ENCODE measurements at places on chromosomes 2 and 18.

GRCh38 chr18:23302851-23303527 is 150.1 kb upstream of the RIOK3 start:
- peak; percentile 97 for DNase-seq

DNA sequence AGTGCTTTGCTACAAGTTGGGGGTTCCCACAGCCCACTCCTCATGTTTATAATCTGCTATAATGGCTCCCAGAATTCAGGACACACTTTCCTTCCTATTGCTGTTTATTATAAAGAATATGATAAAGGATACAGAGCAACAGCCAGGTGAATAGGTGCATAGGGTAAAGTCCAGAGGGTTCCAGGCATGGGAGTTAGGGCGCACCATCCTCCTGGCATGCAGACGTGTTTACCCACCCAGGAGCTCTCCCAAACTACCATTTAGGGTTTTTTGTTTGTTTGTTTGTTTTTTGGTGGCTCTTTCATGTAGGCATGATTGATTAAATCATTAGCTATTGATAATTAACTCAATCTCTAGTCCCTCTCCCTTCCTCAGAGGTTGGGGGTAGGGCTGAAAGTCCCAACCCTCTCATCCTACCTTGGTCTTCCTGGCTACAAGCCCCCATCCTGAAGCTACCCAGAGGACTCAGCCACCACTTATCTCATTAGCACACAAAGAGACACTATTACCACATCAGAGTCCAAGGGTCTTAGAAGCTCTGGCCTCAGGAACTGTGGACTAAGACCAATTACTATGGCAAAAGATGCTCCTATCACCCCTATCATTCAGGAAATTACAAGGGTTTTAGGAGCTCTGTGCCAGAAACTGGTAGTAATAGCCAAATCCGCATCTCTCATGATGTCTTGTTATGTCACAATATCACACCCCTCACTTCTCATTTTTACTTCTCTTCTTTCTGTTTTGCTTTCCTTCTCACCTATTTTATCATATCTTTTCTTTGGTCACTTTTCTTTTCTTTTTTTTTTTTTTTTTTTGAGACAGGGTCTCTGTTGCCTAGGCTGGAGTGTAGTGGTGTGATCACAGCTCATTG is 154.9 kb upstream of the TTC39C start:
- DNase-seq = no peak

- DNase-seq = no peak
These were observed 263.2 kb downstream of the KCNJ3 start for GRCh38 chr2:154961676-154962075.

GRCh38 chr2:149160701-149161217 is 122.3 kb downstream of the LYPD6B start:
- DNase-seq = no peak

- no peak for DNase-seq
These were observed 62.6 kb upstream of the ST6GAL2 start for GRCh38 chr2:106948540-106948939.

DNA sequence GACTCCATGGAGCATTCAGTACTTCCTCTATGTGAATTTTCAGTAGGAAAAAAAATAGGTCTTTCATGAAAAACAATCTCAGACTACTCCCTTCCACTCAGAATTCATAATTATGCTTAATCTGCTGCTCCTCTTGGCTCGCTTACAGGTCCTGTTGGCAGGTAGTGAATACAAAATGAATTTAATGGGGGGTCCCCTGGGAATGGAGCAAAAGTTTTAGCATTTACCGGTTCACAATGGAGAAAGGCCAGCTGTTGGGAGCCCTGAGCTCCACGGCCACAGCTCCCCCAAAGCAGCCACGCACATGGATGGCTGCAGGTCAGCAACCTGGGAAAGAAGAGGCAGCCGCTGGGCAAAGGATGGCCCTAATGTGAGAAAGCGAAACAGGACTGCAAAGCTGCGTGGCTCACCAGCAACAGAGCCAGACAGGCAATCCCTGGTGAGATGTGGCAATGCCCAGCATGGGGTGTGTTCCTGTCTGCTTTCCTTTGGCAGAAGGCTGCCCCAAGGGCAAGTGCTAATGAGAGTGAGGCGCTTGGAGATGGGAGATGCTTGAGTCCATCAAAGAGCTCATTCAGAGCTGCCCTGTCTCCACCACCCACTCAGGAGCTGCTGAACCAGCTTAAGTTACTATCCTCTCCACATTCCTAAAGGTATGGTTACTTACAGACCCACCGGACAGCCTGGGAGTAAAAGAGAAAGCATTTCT is 447.4 kb downstream of the EPHA4 start:
- DNase-seq = no peak

GRCh38 chr2:186751790-186752189 is 57.9 kb downstream of the FAM171B start:
- peak; percentile 13 for DNase-seq

DNA sequence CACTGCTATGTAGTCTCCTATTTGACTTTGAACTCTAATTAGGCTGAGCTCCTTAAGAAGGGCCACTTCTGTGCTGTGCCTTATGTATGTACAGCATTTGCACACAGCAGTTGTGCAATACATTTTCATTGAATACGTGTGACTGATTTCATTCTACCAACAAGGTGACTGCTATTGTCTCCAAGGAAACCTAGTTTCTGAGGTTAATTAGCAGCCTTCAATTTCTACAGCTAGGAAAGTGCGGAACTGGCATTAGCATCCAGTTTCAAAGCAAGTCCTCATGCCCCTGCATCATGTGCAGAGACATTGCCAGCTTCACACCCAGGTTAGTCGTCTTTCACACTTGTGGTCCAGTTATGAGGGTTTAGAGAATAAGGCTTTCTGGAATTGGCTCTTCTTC is 58.6 kb downstream of the NCK2 start:
- no peak for DNase-seq

- DNase-seq = peak; percentile 73
These were observed 17.0 kb upstream of the NFATC1 start for GRCh38 chr18:79378536-79379250.

GRCh38 chr2:39512941-39513340 is 75.9 kb upstream of the MAP4K3 start:
- no peak for DNase-seq

GRCh38 chr18:31439807-31440325 is 7.7 kb upstream of the DSG3 start:
- no peak for DNase-seq

DNA sequence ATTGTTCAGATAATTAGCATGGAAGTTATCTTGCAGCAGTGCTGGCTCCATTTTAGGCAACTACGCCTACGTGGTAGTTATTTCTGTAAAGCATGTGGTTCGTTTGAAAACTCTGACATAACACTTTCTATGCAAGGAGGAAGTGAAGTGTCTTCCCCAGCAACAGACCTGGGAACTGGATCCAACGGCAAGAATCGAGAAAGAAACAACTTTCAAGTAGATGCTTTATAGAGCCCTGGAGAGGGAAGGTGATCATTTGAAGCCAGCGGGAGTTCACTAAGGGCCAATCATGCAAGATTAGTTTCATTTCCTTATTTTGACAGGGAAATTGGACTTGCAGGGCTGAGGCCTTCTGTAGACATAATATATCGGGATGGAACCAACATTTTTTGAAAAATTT is 218.3 kb downstream of the ACKR3 start:
- no peak for DNase-seq

GRCh38 chr2:208415897-208416296 is 9.3 kb downstream of the PTH2R start:
- no peak for DNase-seq

DNA sequence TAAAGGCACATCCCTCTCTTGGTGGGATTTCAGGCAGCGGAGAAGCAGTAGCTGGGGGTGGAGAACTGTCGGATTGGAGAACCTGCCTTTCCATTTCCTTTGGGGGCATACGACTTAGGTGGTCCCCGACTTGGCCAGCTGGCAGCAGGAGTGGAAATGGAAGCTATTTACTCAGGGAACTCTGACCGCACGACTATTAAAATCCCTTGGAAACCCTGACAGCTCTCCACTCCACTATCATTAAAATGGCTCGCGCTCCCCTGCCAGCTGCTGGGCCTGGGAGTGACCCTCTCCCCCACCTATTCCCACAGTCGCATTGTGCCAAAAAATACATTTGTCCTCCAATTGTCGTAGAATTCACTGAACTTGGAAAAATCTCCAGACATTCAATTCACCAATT is 77.7 kb upstream of the APCDD1 start:
- DNase-seq = no peak

GRCh38 chr2:102758439-102758838 is 3.4 kb upstream of the TMEM182 start:
- DNase-seq = no peak

DNA sequence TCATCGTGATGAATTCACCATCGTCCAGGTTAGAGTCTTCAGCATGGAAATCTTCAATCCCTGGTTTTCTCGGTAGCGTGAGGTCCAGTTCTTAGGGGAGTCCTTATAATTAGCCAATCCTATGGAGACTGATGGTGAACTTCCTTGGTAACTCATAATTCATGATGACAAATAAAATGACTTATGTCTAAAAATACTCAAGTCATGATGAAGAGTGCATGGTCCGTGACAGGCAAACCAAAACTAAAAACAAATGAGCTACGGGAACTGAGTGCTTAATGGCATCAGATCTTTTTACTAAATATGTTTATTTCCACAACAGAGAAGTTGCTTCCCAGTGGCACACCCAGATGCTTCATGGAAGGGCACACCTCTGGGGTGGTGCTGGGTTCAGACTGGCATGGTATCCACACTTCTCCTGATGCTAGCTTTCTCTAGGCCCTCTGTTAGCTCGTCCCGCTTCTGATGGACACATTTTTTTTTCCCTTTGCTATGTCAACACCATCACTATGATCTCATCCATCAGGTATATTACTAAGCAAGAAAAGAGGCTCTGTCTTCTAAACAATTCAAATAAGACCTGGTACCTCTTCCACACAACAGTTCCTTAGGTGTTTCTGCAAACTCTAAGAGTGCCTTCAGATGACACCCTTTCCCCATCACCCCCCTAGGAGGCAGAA is 92.8 kb upstream of the NEDD4L start:
- no peak for DNase-seq

- no peak for DNase-seq
These were observed 406.1 kb upstream of the MEX3C start for GRCh38 chr18:51603551-51603950.

- DNase-seq = no peak
These were observed 298.9 kb upstream of the TRIB2 start for GRCh38 chr2:12417786-12418185.

DNA sequence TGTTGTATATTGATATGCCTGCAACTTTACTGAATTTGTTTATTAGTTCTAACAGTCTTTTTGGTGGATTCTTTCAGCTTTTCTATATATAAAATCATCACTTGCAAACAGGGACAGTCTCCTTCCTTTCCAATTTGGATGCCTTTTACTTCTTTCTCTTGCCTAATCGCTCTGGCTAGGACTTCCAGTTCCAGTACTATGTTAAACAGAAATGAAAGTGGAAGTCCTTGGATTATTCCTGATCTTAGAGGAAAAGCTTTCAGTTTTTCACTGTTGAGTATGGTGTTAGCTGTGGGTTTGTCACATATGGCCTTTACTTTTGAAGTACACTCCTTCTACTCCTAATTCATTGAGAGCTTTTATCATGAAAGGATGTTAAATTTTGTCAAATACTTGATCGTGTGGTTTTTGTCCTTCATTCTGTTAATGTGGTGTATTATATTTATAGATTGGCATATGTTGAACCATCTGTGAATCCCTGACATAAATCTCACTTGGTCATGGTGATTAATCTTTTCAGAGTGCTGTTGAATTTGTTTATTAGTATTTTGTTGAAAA is 52.9 kb downstream of the REL start:
- peak; percentile 22 for DNase-seq

DNA sequence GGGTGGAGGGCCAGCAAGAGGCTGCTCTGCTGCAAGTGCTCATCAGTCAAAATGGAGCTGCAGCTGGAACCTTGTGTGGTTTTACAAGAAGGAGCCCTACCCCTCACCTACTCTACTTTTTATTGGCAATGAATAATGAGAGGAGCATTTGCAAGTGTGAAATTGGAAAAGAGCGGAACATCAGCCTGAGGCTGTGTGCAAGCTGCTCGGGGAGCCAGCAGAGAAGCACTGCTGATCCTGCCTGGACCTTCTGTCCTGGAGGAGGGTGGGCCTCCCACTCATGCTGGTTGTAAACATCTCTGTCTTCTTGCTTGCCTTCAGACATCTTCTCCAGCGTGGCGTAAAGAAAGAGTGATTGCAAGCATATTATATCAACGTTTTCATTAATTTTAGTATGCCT is 256.2 kb downstream of the DLGAP1 start:
- DNase-seq = no peak

GRCh38 chr2:101223814-101224231 is 28.9 kb upstream of the CNOT11 start:
- DNase-seq = no peak

Measured in iris pigment epithelial cell (primary cell).